ENCODE measurements at places on chromosomes 2 and 18. TPM values are rescaled to one million over a fixed set of nuclear protein-coding genes. Genes with fewer than 3 reads are reported as not detected.
A peak's percentile ranks its signal among the peaks of the same experiment; 100 is the strongest.

DNA sequence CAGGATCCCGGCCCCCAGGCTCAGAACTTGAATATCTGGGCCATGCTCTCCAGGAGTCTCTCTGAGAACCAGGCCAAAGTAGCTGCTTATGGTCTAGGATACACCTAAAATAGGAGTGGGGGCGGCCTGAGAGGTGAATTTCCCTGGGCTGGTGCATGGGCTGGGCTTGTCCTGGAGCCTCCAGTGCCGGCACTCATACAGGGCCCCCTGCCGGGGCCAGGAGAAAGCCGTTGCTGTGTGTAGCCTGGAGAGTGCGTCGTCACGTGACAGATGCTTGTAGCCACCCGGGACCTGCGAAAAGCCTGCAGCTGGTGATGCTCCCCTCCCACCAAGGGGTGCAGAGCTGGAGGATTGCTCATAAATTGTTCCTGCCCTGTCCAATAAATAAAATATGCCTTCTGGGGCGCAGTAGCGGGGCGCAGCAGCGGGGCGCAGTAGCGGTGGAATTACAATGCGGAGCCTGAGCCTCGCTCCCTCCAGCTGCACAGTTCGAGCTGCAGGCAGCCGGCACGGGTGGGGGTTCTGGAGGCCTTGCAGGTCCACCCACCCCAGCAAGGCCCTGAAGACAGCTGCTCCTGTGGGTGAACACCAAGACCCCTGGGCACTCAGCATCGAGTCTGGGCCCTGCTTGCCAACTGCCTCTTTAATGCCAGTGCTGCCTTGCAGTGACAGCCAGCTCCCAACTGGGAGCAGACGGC is 289.9 kb downstream of the NDUFA10 start:
- DNase-seq: peak; percentile 54

DNA sequence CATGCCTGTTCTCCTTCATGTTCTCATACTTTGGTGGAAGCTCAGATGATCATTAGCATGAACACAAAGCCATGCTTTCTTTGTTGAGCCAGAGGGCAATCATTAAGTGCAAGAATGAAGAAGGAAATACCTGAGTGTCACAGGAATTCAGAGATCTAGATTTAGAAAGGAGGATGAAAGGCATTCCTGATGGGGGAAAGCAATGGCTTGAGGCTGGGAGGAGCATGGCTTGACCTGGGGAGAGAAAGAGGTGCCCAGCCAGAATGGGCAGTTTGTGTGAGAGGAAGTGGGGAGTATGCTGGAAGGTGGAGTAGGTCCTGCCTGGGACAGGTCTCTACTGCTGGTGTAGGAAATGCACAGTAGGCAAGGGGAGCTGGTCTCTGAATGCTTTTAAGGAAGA is 35.1 kb downstream of the SLC4A3 start:
- DNase-seq: no peak

DNA sequence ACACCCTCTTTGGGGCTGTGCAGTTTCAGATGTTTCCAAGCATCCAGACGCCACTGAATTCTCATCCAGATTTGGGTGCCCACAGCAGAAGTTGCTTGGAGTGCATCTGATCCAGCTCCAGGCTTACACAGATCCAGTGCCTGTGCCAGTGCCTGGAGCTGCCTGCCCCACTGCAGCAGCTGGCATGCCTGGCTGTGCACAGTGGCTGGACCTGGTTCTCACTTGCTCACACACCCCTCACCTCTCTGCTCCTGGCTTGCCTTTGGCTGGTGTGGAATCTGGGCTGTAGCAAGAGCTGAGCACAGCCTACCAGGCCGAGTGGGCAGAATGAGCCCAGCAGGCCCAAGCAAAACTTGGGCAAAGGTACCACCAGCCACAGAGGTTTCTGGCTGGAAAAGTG is 137.9 kb downstream of the SPAG16 start:
- DNase-seq: no peak

DNA sequence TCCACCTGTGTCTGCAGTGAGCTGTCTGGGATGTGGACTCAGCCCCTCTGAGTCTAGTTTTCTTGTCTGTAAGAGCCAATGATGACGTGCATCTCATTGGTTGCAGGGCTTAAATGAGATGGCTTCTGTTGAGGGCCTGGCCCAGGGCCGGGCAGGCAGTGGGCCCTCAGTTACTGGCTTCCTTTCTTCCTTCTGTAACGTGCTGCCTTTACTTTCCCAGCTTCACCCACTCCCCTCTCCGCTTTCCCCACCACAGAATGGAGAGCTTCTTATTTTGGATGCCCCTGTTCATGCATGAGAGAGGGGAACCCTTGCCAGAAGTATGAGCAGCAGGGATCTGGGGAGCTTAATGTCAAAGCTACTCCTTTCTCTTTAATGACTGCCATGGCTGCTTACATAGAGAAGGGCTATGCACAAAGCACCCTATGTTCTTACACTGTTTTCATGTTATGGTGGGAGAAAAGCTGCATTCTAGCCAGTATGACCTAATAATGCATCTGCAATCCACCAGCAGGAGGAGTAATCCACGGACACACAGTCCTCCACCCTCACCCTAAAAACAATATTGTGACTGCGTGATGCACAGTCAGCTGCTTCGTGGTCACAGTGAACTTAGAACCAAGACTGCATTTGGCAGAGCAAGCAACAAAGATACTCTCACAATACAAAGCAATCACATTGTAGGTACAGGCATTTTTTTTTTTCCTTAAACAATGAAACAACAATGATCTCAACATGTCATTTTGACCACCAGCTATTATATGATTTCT is 37.2 kb downstream of the CREG2 start:
- DNase-seq: peak; percentile 30

DNA sequence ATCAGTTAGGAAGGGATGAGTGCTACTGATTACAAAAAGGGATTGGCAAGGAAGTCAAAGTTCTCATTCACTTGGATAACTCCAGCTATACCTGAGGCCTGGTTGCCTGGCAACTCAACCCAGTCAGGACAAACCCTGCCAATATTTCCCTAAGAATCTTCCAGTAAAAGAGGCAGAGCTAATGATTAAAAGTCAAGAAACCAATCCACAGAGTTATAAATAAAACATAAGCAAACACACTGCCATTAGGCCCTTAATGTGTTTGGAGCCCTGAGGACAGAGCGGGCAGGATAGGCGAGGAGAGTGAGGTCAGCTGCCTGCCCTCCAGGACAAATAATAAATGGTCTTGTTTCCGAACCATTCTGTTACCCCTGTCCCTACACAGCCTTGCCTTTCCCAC is 215.6 kb upstream of the NABP1 start:
- no peak for DNase-seq

- no peak for DNase-seq
Observed at GRCh38 chr2:114714313-114714712, 271.9 kb downstream of the DPP10 start.

GRCh38 chr2:118119761-118120400 is 31.6 kb downstream of the INSIG2 start:
- DNase-seq: no peak

DNA sequence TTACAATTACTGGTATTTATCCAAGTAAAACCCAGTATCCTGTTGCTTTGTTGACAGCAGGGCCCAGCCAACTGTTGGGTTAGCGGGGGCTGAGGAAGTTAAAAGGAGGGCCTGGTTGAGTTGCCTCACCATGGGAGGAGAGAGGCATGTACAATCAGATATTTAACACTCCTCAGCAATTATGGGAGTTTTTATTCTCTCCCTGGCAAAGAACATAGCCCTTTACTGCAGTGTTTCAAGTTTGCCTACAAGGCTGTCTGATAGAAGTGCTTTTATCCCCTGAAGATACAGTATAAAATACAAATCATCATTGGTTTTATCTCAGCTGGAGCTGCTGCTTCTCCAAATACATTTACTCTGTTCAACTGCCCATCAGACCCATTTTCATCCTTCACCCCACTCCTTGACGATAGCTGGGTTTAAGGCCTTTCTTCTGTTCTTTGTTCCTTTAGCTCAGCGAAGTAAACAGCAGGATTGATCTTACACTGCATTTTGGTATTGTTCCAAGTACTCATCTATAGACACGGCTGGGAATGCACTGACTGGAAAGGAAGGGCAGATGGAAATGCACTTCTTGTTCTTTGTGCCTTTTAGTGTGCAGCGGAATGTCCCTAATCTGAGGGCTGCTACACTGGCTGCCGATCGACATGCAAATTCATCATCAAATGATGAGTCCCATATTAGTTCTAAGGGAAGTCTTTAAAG is 402.5 kb upstream of the SPRED2 start:
- DNase-seq: no peak

SMC6 gene
- total RNA-seq: 35.5 TPM

ARHGAP28 gene
- 15.9 TPM for total RNA-seq

TMEM37 gene
- not detected for total RNA-seq

RAB17 gene
- 0.41 TPM for total RNA-seq

HOXD9 gene
- not detected for total RNA-seq

IL36B gene
- not detected for total RNA-seq

KCNE4 gene
- total RNA-seq: 2.4 TPM

CHRND gene
- not detected for total RNA-seq

HOXD4 gene
- total RNA-seq: not detected

RELCH gene
- total RNA-seq: 76.2 TPM

Data from frontal cortex (tissue), 4 donors.